ENCODE measurements at places on chromosomes 13 and 19. TPM values are rescaled to one million over a fixed set of nuclear protein-coding genes. Genes with fewer than 3 reads are reported as not detected.

Gene S1PR5
- total RNA-seq = 0.27 TPM

Gene TMEM255B
- 1.1 TPM for total RNA-seq

- no peak for DNase-seq
Observed at GRCh38 chr13:72820156-72820897, 38.4 kb downstream of the PIBF1 start.

GRCh38 chr13:106186366-106187030 lies 349.0 kb downstream of the EFNB2 start:
- DNase-seq = no peak

- no peak for DNase-seq
Observed at GRCh38 chr13:108427355-108427754, 157.8 kb downstream of the TNFSF13B start.

- DNase-seq = no peak
Observed at GRCh38 chr19:31979949-31980670, 365.3 kb upstream of the ZNF507 start.

All from activated T-cell treated with anti-CD3 and anti-CD28 coated beads, Interleukin-2, amount 50 U/mL, for 4 hours (primary cell).